Activated gamma-delta T cell (primary cell): ENCODE measurements at places on chromosomes 16 and 17.

GRCh38 chr17:32786169-32786568 is 90.8 kb downstream of the MYO1D start:
- DNase-seq, result no peak

GRCh38 chr17:66429680-66430079 is 127.3 kb downstream of the PRKCA start:
- no peak for DNase-seq

- DNase-seq, result no peak
Observed at GRCh38 chr16:2371421-2371820, 30.9 kb upstream of the ABCA3 start.

DNA sequence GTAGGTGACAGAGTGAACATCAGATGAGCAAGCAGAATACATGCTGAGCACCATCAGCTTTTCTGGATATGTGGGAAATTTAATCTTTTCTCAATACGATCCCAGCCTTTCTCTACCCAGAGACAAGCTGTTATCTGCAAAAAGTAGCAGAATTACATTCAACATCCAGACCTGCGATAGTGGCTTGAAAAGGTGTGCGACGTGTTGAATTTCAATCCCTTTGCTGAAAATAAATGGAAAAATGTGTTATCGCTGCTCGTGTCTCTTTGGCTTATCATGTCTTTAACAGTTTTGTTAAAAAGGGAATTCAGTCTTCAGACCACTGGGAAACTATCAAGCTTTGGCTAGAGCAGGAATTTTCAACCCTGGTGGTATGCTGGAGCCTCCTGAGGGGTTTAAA is 98.8 kb upstream of the FAM20A start:
- no peak for DNase-seq

DNA sequence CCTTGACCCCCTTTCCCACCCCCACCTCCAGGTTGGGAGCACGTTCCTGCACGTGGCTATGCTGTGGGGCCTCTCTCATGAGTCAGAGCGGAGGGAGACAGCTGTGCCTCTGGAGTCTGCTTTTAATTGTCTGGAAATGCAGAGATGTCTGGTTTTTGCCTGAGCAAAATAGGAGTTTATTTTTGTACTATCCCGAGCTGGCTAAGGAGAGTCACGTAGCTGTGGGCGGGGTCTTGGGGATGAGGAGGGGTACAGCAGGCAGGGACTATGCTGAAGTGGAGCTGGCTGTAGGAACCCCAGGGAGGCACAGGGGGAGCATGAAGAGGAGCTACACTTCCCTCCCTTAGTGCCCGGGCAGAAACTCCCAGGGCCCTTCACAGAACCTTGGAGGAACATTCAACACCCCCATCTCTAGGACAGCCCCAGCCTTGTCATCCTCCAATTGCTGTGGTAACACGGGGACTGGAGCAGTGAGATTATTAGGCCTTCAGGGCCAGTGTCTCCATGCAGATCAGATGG is 44.7 kb upstream of the LGALS9 start:
- DNase-seq, result no peak

- DNase-seq, result no peak
Observed at GRCh38 chr16:69934751-69935150, 16.4 kb upstream of the CLEC18A start.

- DNase-seq, result no peak
Observed at GRCh38 chr17:76644995-76645394, 1.4 kb upstream of the ST6GALNAC1 start.

GRCh38 chr16:53528797-53529196 is 25.8 kb upstream of the AKTIP start:
- DNase-seq, result no peak

GRCh38 chr17:6072157-6072556 is 2.0 kb downstream of the WSCD1 start:
- DNase-seq, result no peak

GRCh38 chr16:8622315-8622656 is 788 bp downstream of the METTL22 start:
- DNase-seq, result no peak

GRCh38 chr17:57875290-57876022 is 25.6 kb upstream of the MRPS23 start:
- no peak for DNase-seq

GRCh38 chr17:62819511-62820221 is 11.6 kb upstream of the MARCHF10 start:
- no peak for DNase-seq

DNA sequence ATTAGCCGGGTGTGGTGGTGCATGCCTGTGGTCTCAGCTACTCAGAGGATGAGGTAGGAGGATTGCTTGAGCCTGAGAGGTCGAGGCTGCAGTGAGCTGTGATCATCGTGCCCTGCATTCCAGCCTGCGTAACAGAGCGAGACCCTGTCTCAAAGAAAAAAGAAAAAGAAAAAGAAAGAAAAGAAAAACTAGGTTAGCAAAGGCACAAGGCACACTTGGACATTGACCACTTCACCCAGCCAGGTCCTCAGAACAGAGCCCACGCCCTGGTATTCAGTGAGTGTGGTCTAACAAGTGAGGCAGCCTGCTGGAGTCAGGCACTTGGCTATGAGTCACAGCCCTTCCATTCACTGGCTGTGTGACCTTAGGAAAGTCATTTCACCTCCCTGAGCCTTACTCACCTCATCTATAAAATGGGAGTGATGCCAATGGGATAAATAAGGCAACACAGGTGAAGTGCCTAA is 10.4 kb downstream of the MILR1 start:
- no peak for DNase-seq

DNA sequence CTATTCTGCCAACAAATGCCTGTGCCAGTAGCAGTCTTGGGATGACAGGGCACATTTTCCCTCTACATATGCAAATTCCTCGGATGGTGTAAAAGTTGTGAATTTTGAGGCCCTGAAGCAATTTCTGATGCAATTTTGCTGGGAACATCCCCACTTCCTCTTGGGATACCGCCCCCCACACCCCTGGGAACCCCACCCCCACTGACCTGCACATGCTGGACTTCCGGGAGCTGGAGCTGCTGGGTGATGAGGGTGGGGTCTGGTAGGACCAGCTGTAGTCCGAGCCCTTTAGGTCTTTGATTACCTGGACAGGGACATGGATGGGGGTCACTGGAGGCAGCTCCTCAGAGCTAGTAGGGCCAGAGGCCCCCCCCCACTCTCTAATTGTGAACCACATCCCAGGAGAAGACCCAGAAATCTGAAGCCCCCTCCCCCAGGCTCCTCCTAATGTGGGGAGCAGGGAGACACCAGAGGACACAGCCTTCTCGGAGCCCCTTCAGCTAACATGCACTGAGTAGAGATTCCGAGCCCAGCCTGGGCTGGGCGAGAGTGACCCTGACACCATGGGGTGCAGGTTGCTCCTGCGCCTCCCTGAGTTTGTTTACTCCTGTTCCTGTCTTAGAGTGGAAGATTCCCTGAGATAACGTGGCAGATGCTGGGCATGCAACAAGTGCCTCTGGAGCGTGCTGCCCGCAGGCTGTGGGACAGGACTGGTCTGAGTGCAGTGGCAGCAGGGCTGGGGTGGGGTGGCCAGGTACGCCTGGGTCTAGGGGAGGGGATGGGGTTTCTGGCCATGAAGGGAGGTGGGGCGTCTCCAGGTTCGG is 9.0 kb downstream of the MTSS2 start:
- DNase-seq, result no peak

- DNase-seq, result no peak
Observed at GRCh38 chr17:13228225-13228624, 210.4 kb upstream of the ELAC2 start.
